Mononuclear cell (primary cell): ENCODE measurements at places on chromosomes 4 and X. TPM values are rescaled to one million over a fixed set of nuclear protein-coding genes. Genes with fewer than 3 reads are reported as not detected.

Gene MAGEB10
- total RNA-seq, result not detected

Gene KANTR
- total RNA-seq, result 6.3 TPM

Gene ASMT
- 0.73 TPM for total RNA-seq

Gene CTBP1
- total RNA-seq, result 125 TPM

Gene RBM47
- 59.3 TPM for total RNA-seq
